Airway epithelial cell (primary cell): ENCODE measurements at places on chromosomes 12 and 14. TPM values are rescaled to one million over a fixed set of nuclear protein-coding genes. Genes with fewer than 3 reads are reported as not detected.

DNAJC22 gene
- total RNA-seq: 0.35 and 0.84 TPM in 2 replicates

OTX2 gene
- not detected in 2 replicates for total RNA-seq

SDS gene
- not detected in 2 replicates for total RNA-seq

CCDC196 gene
- not detected in 2 replicates for total RNA-seq

PAH gene
- not detected in 2 replicates for total RNA-seq

SIX4 gene
- 6.2 and 14.9 TPM in 2 replicates for total RNA-seq

CFAP251 gene
- 32.1 and 37.9 TPM in 2 replicates for total RNA-seq

SERPINA10 gene
- not detected in 2 replicates for total RNA-seq

NYNRIN gene
- total RNA-seq: 16.4 and 21.9 TPM in 2 replicates

CCNK gene
- 7.5 and 16.9 TPM in 2 replicates for total RNA-seq

IGF1 gene
- not detected in 2 replicates for total RNA-seq

C14orf39 gene
- total RNA-seq: 0.71 and 1.3 TPM in 2 replicates

LRRK2 gene
- total RNA-seq: 0.51 and 0.56 TPM in 2 replicates

ZNF891 gene
- 0.37 and 0.42 TPM in 2 replicates for total RNA-seq
